Activated CD4-positive, alpha-beta T cell treated with anti-CD3 and anti-CD28 coated beads, Interleukin-2, amount 10 ng/mL, durations not matched to agents 7 days and 5 days (primary cell): ENCODE measurements at places on chromosomes 11 and 22. TPM values are rescaled to one million over a fixed set of nuclear protein-coding genes. Genes with fewer than 3 reads are reported as not detected.

- peaks cover 10% of the 10 kb centered on the region for H3K27me3 ChIP-seq
- peak overlapping the region; percentile 89 for H3K4me3 ChIP-seq
Observed at GRCh38 chr11:35662061-35662648, 420 bp upstream of the TRIM44 start.

- H3K36me3 ChIP-seq: no peaks in the 10 kb centered on the region
- H3K4me1 ChIP-seq: peaks cover 17% of the 10 kb centered on the region
- no peak overlapping the region for H3K4me3 ChIP-seq
Observed at GRCh38 chr11:121344824-121345223, 52.3 kb downstream of the SC5D start.

GRCh38 chr22:49545606-49546005 lies 282.1 kb downstream of the BRD1 start:
- no peaks in the 10 kb centered on the region for H3K27me3 ChIP-seq
- H3K36me3 ChIP-seq: no peaks in the 10 kb centered on the region
- H3K27ac ChIP-seq: no peak overlapping the region
- H3K4me1 ChIP-seq: no peaks in the 10 kb centered on the region
- no peak for DNase-seq

GRCh38 chr11:47406896-47407745 lies 1.3 kb upstream of the SLC39A13 start:
- H3K27ac ChIP-seq: peak overlapping the region; percentile 86
- no peaks in the 10 kb centered on the region for H3K36me3 ChIP-seq
- peaks cover 22% of the 10 kb centered on the region for H3K4me1 ChIP-seq
- H3K27me3 ChIP-seq: no peaks in the 10 kb centered on the region
- DNase-seq: no peak
- peak overlapping the region; percentile 78 for H3K4me3 ChIP-seq

GRCh38 chr11:73246303-73246702 lies 25.8 kb upstream of the P2RY6 start:
- no peak for DNase-seq
- H3K4me3 ChIP-seq: no peak overlapping the region
- peaks cover 9% of the 10 kb centered on the region for H3K27me3 ChIP-seq
- H3K27ac ChIP-seq: no peak overlapping the region

DNA sequence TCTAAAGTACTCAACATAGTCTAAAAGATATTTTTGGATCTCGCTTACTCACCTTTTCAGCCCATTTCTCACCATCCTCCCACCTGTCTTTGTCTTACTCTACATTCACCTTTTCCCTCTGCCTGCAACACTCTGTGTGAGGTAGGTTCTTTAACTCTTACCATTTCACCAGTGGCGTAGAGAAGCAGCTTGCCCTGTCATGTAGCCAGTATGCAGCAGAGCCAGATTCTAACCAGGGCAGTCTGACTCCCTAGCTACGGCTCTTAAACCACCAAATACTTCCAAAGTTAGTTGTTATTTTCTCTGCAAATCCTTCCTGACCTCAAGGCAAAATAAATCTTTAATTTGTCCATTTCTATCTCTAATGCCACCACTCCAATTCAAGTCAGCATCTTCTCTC lies 7.5 kb downstream of the ALG8 start:
- peaks cover 31% of the 10 kb centered on the region for H3K36me3 ChIP-seq
- H3K27me3 ChIP-seq: no peaks in the 10 kb centered on the region
- H3K27ac ChIP-seq: no peak overlapping the region
- no peak for DNase-seq
- peaks cover 22% of the 10 kb centered on the region for H3K4me1 ChIP-seq

GRCh38 chr11:56714206-56714605 lies 15.3 kb downstream of the OR9G1 start:
- no peaks in the 10 kb centered on the region for H3K4me1 ChIP-seq
- no peaks in the 10 kb centered on the region for H3K36me3 ChIP-seq
- H3K27me3 ChIP-seq: no peaks in the 10 kb centered on the region
- H3K4me3 ChIP-seq: no peak overlapping the region
- no peak overlapping the region for H3K27ac ChIP-seq

DNA sequence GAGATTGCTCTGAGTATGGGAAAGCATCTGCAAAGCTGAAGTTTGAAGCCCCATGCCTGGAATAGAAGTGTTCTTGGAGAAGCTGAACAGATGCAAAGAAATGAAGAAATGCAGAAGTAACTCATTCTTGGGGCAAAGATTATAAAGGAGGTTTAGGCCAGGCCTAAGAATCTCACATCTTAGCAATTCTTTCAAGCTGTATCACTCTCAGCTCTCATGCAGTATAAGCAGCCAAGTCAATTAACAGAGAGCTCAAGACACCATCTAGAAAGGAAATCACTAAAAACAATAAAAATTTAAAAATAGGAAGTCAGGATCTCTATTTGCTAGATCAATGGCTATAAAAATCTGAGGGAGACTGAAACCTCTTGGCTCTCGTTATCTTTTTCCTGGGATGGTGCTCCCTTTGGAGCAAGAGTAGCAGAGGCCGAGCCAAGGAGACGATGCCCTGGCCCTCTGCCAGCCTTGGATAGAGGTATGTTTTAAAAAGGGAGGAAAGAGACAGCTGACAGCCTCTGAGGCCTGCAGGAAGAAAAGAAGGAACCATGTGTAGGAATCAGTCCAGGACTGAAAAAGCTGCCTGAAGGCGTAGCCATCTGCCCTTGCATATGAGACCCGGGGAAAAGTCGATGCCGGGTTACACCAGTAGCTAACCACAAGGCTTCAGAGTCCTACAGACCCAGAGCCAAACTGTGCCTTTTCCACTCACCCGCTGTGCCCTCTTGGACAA lies 229.8 kb downstream of the BLID start:
- H3K36me3 ChIP-seq: no peaks in the 10 kb centered on the region
- no peak overlapping the region for H3K27ac ChIP-seq
- peaks cover 3% of the 10 kb centered on the region for H3K27me3 ChIP-seq
- DNase-seq: no peak
- H3K4me3 ChIP-seq: no peak overlapping the region
- H3K4me1 ChIP-seq: no peaks in the 10 kb centered on the region

DNA sequence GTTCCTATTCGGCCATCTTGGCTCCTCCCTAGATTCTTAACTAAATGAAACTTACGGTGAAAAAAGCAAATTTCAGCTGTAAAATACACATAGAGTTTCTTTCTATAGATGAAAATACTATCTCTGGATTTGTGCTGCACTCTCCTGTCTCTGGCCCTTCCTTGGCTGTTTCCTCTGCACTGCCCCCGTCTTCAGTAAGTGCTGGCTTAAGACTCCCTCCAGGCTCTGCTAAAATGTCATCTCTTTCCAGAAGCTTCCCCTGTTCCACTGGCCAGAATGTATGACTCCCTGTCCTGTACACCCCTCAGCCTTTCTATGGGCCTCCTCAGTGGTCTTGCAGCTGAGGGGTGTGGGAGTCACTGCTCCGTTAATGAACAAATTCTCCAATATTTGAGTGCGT lies 109.1 kb upstream of the NARS2 start:
- no peak overlapping the region for H3K27ac ChIP-seq
- DNase-seq: no peak
- H3K4me3 ChIP-seq: no peak overlapping the region
- peaks cover 1% of the 10 kb centered on the region for H3K27me3 ChIP-seq
- no peaks in the 10 kb centered on the region for H3K36me3 ChIP-seq
- no peaks in the 10 kb centered on the region for H3K4me1 ChIP-seq

DNA sequence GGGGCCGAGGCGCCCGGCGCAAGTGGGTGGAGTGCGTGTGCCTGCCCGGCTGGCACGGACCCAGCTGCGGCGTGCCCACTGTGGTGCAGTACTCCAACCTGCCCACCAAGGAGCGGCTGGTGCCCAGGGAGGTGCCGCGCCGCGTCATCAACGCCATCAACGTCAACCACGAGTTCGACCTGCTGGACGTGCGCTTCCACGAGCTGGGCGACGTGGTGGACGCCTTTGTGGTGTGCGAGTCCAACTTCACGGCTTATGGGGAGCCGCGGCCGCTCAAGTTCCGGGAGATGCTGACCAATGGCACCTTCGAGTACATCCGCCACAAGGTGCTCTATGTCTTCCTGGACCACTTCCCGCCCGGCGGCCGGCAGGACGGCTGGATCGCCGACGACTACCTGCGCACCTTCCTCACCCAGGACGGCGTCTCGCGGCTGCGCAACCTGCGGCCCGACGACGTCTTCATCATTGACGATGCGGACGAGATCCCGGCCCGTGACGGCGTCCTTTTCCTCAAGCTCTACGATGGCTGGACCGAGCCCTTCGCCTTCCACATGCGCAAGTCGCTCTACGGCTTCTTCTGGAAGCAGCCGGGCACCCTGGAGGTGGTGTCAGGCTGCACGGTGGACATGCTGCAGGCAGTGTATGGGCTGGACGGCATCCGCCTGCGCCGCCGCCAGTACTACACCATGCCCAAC lies 14.1 kb upstream of the MIEF1 start:
- no peaks in the 10 kb centered on the region for H3K27me3 ChIP-seq
- H3K4me1 ChIP-seq: peaks cover 7% of the 10 kb centered on the region
- peaks cover 5% of the 10 kb centered on the region for H3K36me3 ChIP-seq
- no peak overlapping the region for H3K4me3 ChIP-seq
- DNase-seq: no peak
- no peak overlapping the region for H3K27ac ChIP-seq

DNA sequence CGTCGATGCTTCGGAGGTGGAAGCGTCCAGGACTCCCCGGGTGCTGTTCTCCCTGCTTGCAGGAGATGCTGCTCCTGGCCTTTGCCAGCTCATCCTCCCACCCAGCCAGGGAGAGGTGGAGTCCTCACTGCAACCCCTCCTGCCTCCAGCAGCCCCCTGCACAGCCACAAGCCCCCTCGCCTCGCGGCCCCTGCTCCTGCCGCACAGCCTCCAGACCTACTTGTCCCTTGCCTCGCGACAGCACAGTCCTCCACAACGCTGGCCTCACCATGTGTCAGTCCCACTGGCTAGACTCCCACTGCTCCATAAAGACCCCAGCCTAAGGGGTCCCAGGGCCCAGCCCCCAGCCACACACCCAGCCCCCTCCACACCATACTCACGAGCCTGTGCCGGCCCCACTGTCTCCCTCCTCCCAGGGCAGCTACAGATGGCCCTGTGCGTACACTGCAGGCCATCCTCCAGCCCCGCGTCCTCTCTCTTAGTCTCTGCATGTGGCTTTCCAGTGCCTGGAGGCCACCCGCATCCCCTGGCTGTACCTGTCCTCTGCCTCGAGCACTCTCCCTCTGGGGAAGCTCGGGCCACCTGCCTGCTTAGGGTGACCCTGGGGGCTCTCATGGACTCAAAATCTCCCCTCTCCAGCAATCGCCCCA lies 91.5 kb downstream of the CELSR1 start:
- no peak overlapping the region for H3K27ac ChIP-seq
- no peaks in the 10 kb centered on the region for H3K4me1 ChIP-seq
- no peak overlapping the region for H3K4me3 ChIP-seq
- DNase-seq: no peak
- H3K27me3 ChIP-seq: peaks cover 1% of the 10 kb centered on the region

RIMBP3B gene
- total RNA-seq: 1.1 TPM

LRRC10B gene
- not detected for total RNA-seq

LGR4 gene
- total RNA-seq: 0.12 TPM

MLC1 gene
- total RNA-seq: 0.25 TPM

KCTD14 gene
- total RNA-seq: 0.19 TPM

SLC16A8 gene
- not detected for total RNA-seq
